ENCODE measurements at places on chromosomes 7 and 10. TPM values are rescaled to one million over a fixed set of nuclear protein-coding genes. Genes with fewer than 3 reads are reported as not detected.

DNA sequence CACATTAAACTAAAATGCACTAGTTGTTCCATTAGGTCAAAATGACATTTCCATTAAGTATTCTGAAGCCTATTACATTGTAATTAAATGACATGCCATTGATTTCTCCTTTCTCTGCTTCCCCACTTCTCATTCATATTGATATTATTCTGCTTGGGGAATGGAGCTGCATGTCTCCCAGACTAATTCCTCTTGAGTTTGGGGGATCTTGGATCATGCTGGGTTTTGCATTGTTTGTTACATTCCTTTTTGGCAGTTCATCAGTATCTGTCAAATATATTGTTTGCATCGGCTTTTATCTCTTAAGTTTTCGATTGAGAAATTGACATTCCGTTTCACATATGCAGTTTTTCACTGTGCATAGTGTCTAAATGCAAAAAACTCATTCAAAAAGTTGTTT lies 65.1 kb upstream of the CYP26C1 start:
- no peak overlapping the region for H3K27ac ChIP-seq
- H3K36me3 ChIP-seq: no peaks in the 10 kb centered on the region
- H3K27me3 ChIP-seq: no peaks in the 10 kb centered on the region
- DNase-seq: no peak
- H3K4me1 ChIP-seq: no peaks in the 10 kb centered on the region

- no peak overlapping the region for H3K27ac ChIP-seq
- no peaks in the 10 kb centered on the region for H3K36me3 ChIP-seq
Measured at GRCh38 chr10:49109669-49110340, 5.5 kb downstream of the VSTM4 start.

DNA sequence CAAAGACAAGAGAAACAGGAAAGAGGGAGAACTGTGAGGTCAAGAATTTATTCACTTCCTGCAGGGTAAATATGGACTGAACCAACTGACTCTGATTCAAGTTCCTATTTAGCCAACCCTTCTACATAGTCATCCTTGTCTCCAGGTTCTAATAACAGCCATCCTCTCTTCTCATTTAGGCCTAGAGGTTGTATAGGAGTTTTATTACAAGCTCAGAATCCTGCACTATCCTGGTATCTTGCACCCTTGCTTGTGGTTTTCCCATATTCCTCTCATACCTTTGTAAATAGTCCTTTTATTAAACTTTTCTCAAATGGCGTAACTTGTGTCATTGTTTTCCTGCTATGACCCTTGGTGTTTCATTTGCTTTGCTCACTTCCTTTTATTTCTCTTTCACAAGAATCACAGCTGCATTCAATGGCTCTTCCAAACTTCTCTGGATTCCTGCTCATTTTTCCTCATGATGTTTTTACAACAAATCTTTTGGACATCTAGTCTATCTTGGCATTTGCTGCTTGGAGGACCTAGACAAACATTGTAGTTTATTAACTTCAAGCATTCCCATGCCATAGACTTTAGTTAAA lies 12.4 kb upstream of the OR2A5 start:
- H3K4me1 ChIP-seq: no peaks in the 10 kb centered on the region
- H3K27ac ChIP-seq: no peak overlapping the region
- no peak overlapping the region for H3K4me3 ChIP-seq
- DNase-seq: no peak
- H3K36me3 ChIP-seq: no peaks in the 10 kb centered on the region

DNA sequence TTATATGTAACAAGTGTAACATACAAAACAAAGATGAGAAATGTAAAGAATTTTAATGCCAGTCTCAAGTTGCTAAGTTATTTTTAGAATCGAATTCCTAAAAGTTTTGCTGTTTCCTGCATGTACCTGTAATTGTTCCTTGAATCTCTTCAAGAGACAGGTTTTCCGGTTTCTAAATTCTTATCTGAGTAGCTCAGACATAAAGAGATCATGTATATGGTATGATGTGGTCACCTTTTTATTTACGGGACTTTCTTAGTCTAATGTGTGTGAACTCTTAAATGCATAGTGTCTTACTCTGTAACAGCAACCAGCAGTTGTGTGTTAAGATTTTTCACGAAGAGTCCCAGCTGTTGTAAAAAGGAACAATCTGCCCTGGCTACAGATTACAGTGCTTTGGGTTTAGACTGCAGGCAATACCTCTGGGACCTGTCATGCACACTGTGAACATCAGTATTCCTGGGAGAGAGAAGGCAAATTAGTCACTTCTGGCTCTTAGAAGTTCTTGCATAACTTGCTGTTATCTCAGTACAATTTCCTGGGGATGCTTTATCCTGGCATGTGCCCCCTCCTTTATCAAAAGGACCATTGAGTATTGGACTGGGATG lies 263.4 kb downstream of the BICC1 start:
- no peak for DNase-seq
- no peaks in the 10 kb centered on the region for H3K36me3 ChIP-seq
- no peak overlapping the region for H3K27ac ChIP-seq

Gene CTAGE4
- 5.8 TPM for total RNA-seq

DNA sequence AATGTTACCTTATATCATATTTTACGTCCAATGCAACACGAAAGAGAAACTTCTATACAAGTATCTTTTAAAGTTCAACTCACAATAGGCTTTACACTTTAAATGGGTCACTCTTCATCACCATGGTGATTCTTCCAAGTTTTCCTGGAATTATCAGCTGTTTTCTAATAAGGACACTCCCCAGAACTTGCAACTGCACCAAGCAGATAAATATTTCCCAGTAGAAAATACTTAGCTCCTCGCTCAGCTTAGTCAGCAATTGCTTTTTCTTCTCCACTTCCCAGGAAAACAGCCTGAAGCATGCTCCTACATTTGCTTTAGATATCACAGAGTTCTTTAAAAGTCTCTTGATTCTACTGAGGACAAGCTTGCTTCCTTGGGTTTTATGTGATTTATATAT lies 25.7 kb upstream of the ADD3 start:
- no peaks in the 10 kb centered on the region for H3K4me1 ChIP-seq
- H3K4me3 ChIP-seq: no peak overlapping the region
- no peak overlapping the region for H3K27ac ChIP-seq
- no peak for DNase-seq
- no peaks in the 10 kb centered on the region for H3K27me3 ChIP-seq
- no peaks in the 10 kb centered on the region for H3K36me3 ChIP-seq

Gene TSPAN13
- 26.5 TPM for total RNA-seq

- no peak overlapping the region for H3K4me3 ChIP-seq
- no peaks in the 10 kb centered on the region for H3K36me3 ChIP-seq
- H3K27ac ChIP-seq: no peak overlapping the region
- H3K27me3 ChIP-seq: no peaks in the 10 kb centered on the region
- peaks cover 10% of the 10 kb centered on the region for H3K4me1 ChIP-seq
Measured at GRCh38 chr10:23525406-23525805, 86.5 kb downstream of the OTUD1 start.

DNA sequence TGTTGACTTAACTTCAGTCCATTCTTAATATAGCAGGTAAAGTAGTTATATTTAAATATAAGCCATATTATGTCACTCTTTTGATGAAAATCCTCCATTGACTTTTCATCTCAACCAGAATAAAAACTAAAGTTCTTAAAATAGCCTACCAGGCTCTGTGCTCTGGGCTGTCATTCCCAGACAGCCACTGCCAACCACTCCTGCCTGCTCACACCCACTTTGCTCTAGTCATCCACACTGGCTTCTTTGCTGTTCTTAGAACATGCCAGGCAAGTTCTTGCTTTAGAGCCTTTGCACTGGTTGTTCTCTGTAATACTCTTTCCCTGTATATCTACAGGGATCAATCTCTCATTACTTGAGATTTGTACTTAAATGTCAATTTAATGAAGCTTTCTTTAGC lies 80.6 kb downstream of the ZEB1 start:
- peaks cover 14% of the 10 kb centered on the region for H3K4me1 ChIP-seq
- no peaks in the 10 kb centered on the region for H3K36me3 ChIP-seq
- no peaks in the 10 kb centered on the region for H3K27me3 ChIP-seq
- no peak for DNase-seq

- H3K27ac ChIP-seq: no peak overlapping the region
- no peaks in the 10 kb centered on the region for H3K4me1 ChIP-seq
- no peaks in the 10 kb centered on the region for H3K36me3 ChIP-seq
- H3K4me3 ChIP-seq: no peak overlapping the region
- no peaks in the 10 kb centered on the region for H3K27me3 ChIP-seq
Measured at GRCh38 chr7:133290041-133290440, 37.2 kb downstream of the EXOC4 start.

DNA sequence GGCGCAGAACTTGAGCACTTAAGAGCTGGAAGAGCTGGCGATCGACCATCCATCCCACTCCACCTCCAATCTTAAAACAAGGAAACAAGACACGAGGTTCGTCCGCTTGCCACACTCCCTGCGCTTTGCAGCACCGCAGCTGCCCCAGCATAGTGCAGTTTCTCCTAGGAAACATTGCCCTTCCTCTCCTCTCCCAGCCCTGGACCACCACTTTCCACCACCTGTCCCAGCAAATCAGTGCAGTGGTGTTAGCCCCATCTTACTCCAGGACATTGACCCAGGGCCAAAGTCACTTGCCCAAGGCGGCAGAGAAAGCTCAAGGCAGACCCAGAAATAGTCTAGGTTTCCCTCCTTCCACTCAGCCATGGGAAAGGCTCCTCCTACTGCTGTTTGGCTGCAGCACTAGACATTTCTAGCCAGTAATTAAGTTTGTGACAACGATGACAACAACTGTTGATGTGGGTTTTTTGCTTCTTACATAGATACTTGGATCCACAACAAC lies 1.5 kb upstream of the PARD3 start:
- H3K27ac ChIP-seq: no peak overlapping the region
- H3K36me3 ChIP-seq: no peaks in the 10 kb centered on the region
- H3K27me3 ChIP-seq: no peaks in the 10 kb centered on the region
- peaks cover 25% of the 10 kb centered on the region for H3K4me1 ChIP-seq
- no peak overlapping the region for H3K4me3 ChIP-seq

DNA sequence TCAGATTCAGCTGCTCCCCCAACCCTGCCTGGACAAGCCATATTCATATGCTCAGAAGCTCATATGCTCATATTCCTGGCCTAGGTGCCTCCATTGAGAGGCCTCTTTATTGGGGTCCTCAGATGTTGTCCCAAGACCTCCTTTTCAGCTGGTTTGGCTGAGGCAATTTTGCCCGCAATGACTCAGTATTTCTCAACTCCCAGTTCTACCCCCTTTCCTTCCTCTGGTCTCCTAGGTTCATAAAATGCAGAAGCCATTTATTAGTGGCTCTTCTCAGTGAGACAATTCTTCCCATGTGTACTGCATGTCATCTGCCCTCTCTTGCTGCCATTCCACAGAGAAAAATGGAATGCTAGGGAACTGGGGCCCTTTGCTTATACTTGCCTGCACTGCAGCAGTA lies 110.7 kb downstream of the INHBA start:
- H3K4me3 ChIP-seq: no peak overlapping the region
- no peaks in the 10 kb centered on the region for H3K4me1 ChIP-seq
- DNase-seq: no peak
- H3K27me3 ChIP-seq: no peaks in the 10 kb centered on the region
- H3K36me3 ChIP-seq: no peaks in the 10 kb centered on the region

GRCh38 chr7:157700231-157701005 lies 363.6 kb downstream of the DNAJB6 start:
- no peaks in the 10 kb centered on the region for H3K4me1 ChIP-seq
- peaks cover 72% of the 10 kb centered on the region for H3K27me3 ChIP-seq
- DNase-seq: no peak
- H3K36me3 ChIP-seq: no peaks in the 10 kb centered on the region
- no peak overlapping the region for H3K4me3 ChIP-seq

Gene DPCD
- 21.5 TPM for total RNA-seq

Gene TMEM225B
- 1.5 TPM for total RNA-seq

Gene CBX3
- total RNA-seq: 282 TPM

Gene SLC13A1
- not detected for total RNA-seq

DNA sequence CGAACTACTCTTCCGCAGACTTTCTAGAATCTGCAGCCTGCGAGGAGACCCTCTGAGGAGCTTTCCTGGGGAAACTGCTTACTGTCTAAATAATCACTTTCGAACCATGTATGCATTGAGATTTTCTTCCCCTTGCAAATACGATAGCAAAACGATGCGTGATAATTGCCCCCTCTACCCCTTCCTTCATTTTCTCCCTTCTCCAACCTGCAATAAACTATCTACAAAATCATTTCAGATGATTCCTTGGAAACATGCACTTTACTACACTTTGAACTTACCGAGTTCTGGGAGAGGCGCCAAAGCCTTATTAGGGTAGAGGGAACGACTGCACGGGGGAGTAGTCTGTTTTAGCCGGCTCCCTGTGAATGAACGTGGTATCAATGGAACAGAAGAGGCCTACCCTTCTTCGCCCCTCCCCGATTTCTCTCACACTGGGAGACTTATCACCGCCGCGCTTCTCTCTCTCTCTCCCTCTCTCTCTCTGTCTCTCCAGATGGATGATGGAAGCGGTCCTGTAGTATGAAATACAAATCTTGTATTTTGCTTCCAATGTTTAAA lies at the start of gene FGFBP3:
Gene FGFBP3, minus strand, starts transcription at position 370 of the 561 bp plus-strand sequence. CDS start 517 bp downstream, outside the sequence.
- H3K27me3 ChIP-seq: no peaks in the 10 kb centered on the region
- H3K4me1 ChIP-seq: peaks cover 7% of the 10 kb centered on the region
- no peak within 1 kb of the TSS for H3K27ac ChIP-seq
- peak; percentile 40 for DNase-seq
- H3K4me3 ChIP-seq: peak within 1 kb of the TSS; percentile 72

DNA sequence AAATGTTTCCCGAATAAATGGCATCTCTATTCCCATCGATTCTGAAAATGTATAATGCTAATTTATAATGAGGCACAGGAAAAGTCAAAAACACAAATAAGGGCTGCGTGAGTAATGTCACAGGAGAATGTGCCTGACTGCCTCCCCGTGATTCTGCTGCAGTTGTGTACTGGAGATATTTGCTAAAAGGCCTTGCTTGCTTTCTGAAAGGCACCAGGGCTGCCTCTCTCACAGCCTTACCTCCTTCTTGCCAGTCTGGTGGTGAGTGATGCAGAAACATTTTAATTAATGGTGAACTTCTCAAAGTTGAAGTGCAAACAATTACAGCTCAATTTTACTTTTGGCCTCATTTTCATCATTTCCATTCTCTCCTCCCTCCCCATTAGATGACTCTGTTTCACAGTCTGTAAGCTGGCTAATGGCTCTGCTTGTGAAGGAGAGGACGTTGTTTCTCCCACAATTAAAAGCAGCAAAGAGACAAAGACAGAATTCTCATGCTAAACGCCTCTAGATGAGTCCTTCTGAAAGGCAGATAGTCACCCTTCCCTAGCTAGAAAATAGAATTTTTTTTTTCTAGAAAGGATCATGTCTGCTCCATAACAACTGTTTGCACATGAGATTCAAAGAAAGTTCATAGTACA lies 377.6 kb downstream of the MDFIC start:
- DNase-seq: no peak
- no peaks in the 10 kb centered on the region for H3K27me3 ChIP-seq
- H3K4me1 ChIP-seq: no peaks in the 10 kb centered on the region
- H3K36me3 ChIP-seq: no peaks in the 10 kb centered on the region
- H3K4me3 ChIP-seq: no peak overlapping the region
- H3K27ac ChIP-seq: no peak overlapping the region

Gene GIMAP5
- not detected for total RNA-seq

Gene MYL10
- total RNA-seq: not detected

Gene NPSR1
- not detected for total RNA-seq

Measured in PC-9 (cell line).